ENCODE measurements at places on chromosomes 4 and X.
A peak's percentile ranks its signal among the peaks of the same experiment; 100 is the strongest.

- no peak for DNase-seq
Measured at GRCh38 chr4:83626245-83626836, 90.4 kb downstream of the GPAT3 start.

DNA sequence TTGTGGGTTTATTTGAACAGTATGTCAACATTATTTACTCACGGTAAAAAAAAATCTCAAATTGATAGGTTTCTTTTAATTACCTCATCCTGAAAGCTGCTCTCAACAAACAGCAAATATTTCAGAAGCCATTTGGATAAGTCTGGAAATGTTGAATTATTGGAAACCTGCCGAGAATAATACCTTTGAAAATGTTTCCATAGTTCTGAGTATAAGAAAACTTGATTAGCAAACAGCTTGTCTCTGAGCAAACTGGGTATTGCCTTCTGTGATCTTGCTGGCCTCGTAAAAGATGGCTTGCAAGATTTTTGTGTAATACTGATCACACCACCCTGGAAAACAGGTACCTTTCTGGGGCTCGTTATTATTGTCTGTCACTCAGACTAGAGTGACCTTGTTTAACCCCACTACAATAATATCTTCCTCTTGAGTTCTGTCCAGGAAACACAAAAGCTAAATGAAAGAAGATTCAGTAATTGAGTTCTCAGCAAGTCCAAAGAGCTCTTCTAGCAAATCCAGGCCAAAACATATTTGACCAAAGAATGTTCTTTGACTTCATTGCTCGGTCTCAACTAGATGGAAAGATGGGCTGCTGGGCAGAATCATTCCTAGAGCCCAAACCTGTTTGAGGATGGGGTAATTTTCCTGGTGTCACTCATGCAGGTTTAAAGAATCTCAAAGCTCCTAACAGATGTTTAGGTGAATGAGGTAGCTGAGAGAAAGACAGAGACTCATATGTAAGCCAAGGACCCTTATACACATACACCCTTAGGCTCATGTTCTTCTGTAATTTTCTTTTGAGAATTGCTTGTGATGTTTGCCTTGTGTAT lies 255.6 kb upstream of the JADE1 start:
- DNase-seq = peak; percentile 19

DNA sequence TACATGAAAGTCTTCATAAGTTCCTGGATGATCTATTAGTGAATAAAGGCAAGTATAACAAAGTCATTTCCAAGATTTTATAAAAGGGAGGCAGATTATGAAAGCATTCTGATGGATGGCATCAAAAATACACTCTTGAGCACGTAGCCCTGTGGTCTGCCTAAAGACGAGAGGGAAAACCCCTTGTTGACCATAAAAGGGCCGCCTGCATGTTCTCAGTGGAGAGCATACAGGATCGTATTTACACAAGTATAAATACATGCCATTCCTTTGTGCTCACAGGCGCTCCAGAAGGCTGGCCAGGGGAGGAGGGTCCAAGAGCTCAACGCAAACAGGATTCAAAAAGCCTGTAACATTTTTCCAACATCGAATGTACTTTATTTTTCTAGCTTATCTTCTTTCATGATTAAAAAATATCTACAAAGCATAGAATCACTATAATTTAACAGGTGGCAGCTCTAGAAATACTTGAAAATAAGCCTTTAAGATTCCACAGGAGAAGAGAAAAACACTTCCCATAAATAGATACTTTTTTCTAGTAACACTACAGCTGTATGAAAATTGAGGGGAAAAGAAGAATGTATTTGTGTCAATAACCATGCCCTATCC lies 29.6 kb downstream of the PDGFC start:
- DNase-seq = no peak

DNA sequence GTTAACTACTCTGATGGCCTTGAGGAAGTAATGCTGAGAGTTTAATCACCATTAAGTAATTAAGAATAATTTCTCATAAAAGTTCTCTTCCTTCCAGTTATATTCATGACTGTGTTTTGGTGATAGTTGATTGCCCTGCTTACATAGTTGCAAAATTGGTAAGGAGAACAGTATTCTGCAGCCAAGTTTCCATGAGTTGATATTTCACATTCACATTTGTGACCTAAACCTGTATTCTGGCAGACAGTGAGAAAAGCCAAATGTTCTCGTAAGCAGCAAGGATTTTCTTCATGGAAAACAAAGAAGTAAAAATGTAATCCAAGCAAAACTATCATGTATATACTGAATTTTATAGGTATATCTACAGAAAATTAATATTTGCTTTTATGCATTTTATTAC lies 187.8 kb upstream of the NUDT6 start:
- no peak for DNase-seq

GRCh38 chr4:26938516-26938915 lies 77.9 kb downstream of the STIM2 start:
- DNase-seq = no peak

DNA sequence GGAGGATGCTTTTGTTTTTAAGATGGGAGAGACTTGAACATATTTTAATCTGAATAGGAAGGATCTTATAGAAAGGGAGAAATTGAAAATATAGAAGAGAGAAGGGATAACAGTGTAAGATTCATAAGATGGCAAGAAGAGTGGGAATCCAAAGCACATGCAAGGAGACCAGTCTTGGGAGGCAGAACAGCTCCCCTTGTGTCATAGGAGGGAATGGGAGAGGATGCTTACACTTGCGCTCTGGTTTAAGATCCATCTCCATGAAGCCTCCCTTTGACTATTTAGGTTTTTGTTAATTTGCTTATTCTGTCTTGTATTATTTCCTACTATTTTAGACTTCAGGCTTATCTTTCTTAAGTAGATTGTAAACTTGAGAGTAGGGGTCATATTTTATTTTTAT lies 42.7 kb downstream of the KIF4A start:
- no peak for DNase-seq

DNA sequence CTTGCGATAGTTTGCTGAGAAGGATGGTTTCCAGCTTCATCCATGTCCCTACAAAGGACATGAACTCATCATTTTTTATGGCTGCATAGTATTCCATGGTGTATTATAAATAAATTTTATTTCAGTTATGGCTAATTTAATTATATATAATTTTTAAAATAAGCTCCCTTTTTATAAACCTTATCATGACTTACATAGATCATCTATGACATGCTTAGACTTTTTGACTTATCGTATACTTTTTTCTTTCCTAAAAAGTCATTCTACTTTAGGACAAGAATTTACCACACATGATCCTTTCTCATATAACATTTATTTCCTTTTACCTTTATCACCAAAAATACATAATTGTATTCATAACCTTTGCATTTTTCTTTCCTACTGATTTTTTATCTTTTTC lies 376.5 kb downstream of the CCSER1 start:
- no peak for DNase-seq

DNA sequence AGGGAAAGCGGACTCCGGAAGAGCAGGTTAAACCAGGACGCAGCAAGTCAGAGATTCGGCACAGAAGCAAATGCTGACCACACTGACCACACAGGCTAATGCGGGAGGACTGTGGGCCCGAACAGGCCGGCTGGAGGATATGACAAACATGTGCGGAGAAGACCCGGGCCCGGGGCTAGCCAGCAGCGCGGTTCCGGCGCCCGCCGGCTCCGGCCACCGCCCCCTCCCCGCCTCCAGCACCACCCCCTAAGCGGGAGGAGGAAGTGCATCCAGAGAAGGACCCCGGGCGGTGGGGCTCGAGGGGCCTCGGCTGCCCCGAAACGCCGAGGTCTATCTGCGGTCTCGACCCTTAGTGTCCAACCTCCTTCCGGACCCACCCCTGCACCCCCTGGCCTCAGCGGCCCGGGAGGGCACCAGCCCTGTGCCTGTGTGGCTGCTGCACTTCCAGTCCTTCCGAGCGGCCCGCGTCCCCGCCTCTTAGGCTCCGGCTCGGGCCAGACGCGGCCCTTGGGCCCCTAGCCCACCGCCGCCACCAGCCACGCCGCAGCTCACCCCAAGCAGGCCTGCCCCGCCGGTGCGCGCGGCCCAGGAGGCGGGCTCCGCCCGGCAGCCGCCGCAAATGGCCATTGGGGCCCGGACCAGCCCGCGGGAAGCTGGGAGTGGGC lies 2.1 kb downstream of the ELOVL6 start:
- DNase-seq = no peak

GRCh38 chrX:101507986-101508385 lies 22.7 kb downstream of the ARMCX4 start:
- DNase-seq = no peak

DNA sequence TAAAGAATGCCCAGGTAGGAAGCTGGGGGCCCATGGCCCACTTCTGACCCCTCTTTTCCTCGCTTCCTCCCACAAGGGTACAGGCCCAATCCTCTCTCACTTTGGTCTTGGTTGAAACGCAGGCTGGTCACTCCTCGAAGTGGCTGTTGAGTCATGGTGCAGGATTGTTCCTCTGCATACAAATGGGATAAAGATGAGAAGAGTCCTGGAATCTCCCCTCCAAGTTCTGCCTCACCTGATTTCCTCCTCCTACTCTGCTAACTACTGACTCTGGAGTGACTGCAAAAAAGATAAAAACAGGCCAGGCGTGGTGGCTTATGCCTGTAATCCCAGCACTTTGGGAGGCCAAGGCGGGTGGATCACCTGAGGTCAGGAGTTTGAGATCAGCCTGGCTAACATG lies 1.7 kb downstream of the WDR45 start:
- DNase-seq = no peak

DNA sequence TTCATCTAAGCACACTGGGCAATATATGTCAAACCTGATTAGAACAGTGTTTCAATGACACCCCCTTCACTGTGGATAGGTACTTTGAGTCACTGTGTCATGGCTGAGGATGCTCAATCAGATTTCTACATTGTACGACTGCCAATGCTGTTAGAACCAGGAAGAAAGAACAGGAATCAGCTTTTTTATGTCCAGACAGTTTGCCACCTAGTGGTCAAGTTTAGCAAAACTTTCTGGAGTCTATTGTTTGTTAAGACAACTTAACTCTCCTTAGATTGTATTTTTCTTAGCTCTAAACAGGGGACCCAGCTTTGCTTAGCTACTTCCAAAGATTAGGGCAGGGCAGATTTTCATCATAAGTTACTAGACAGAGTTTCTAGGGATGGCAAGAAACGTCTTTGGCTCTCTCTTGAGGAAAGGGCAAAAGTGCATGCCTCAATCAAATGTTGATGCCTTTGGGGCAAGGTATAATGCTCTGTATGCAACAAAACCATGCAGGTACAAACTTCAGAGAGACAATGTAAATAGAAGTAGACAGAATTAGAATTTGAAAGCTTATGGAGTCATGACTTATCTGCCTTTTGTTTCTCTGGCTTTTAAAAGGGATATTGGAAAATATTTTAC lies 40.5 kb upstream of the BMP3 start:
- peak; percentile 71 for DNase-seq

DNA sequence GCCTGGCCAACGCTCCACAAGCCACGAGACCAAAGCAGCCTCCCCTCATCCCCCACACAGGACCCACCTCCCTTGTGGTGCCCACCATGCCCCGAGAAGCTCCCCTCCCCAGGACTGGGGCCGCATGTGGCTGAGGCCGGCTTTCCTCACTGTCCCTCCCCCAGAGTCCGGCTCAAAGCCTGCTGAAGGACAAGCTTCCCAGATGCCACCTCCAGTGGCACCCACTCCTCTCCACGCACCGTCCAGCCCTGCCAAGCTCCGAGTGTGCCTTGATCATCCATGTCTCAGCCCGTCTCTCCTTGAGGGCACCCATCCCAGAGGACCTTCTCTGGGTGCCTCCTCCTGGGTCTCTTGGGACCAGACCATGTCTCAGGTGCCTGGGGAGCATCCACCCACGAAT lies 58.8 kb upstream of the MXD4 start:
- no peak for DNase-seq

DNA sequence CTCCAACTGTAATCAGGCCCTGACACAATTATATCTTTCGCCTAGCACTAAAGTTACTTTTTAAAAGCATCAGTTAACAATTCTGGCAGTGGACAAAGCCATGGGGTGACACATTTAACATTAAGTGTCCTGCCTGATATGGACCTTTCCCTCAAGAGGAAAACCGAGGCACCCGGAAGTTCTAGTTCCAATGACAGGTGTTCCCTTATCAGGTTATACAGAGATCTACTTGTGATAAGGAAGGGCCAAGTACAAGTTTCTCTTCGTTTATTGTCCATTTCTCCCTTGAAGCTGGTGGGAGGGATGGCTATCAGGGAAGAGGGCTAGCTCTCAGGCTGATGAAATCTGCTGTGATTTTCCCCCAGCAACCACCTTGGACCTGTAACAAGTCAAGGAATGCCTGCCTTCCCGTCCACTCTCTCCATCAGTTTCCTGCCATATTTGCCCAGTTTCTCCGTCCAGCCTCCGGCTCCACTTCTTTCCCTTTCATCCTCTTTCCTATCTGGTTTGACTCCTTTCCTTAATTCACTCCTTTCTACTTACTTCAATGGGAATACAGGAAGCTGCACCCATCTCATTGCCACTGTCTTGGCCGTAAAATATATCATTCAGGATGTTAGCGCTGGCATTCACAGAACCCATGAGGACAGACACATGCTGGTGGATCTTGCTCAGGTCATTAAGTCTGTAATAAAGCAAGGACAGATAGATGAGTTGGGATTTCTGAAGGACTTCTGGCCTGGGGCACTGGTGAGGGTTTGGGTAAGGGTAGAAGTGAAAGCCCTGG lies 95.0 kb downstream of the DGKK start:
- no peak for DNase-seq

GRCh38 chrX:69362354-69362753 lies 141.8 kb upstream of the NALF2 start:
- DNase-seq = no peak

GRCh38 chr4:113499696-113500095 lies 261.8 kb downstream of the CAMK2D start:
- DNase-seq = no peak

- DNase-seq = no peak
Measured at GRCh38 chrX:111561851-111562250, 50.4 kb downstream of the SERTM2 start.

DNA sequence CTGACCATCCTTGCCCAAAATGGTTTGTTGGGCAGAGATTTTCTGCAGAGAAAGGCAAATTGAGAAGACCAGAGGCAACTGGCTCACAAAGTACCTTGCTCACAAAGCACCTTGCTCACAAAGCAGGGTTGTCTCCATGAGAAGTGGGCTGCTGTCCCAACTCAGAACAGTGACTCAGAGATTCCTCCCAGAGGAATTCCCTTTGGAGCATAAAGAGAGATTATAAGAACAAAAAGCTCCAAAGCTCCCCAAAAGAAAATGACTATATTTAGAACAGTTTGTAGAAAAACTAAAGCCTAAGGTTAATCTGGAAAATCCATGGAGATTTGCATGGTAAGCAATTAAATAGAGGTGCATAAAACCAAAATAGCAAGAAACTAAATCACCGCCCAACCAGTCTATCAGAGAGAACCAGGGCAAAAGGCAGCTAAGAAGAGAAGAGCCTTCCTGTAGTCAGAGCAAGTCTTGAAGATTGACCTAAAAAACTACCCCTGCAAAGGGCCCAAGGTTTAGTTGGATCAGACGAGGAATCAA lies 731.4 kb downstream of the FAT4 start:
- no peak for DNase-seq

GRCh38 chr4:92451782-92452181 lies 148.0 kb downstream of the GRID2 start:
- no peak for DNase-seq

GRCh38 chr4:70306076-70306475 lies 28.7 kb upstream of the CABS1 start:
- DNase-seq = no peak

GRCh38 chr4:89723096-89723495 lies 113.9 kb downstream of the SNCA start:
- DNase-seq = no peak
